Cardiac muscle cell (in vitro differentiated cells and primary cell): ENCODE measurements at places on chromosomes 2 and 18. TPM values are rescaled to one million over a fixed set of nuclear protein-coding genes. Genes with fewer than 3 reads are reported as not detected.

- peak; percentile 66 for DNase-seq
Observed at GRCh38 chr18:76405681-76406356, 89.2 kb downstream of the ZNF516 start.

GRCh38 chr2:226130192-226130591, 669.4 kb downstream of the IRS1 start:
- peak; percentile 47 for DNase-seq

- DNase-seq = no peak
Observed at GRCh38 chr2:71153585-71154224, 23.3 kb downstream of the MPHOSPH10 start.

- peak; percentile 83 for DNase-seq
Observed at GRCh38 chr2:76642129-76642528, 880.0 kb downstream of the LRRTM4 start.

GRCh38 chr2:74554820-74555531, 456 bp downstream of the DOK1 start:
- DNase-seq = peak; percentile 50

DNA sequence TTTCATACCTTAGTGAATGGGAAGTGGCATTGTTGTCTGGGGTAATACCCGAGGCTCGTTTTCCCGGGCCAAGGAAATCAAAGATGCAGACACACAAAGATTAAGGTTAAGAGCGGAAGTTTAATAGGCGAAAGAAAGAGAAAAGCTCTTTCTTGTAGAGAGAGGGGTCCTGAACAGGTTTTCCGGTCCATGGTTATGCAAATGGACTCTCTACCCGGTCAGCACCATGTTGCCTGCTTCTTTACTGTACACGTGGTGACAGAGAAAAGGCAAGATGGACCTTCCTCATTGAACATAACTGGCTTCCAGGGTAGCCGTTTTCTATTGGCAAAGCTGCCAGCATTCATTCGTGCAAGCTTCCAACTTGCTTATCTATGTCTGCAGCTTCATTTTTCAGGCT, 2063.5 kb downstream of the SUCLG1 start:
- no peak for DNase-seq

DNA sequence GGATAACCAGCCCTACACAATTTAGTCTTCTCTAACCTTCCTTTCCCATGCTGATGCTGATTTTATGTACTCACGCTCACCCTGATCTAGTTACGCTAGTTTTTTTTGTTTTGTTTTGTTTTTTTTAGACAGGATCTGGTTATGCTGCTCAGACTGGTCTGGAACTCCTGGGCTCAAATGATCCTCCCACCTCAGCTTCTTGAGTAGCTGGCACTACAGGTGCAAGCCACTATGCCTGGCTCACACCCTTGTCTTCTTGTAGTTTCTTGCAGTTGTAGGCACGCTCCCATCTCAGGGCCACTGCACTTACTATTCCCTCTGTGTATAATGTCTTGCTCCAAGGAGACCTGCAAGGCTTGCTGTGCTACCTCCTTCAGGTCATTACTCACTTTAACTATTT, 6.2 kb downstream of the PELI1 start:
- no peak for DNase-seq

GRCh38 chr18:59593291-59593717, 103.9 kb downstream of the CCBE1 start:
- DNase-seq = peak; percentile 44

DNA sequence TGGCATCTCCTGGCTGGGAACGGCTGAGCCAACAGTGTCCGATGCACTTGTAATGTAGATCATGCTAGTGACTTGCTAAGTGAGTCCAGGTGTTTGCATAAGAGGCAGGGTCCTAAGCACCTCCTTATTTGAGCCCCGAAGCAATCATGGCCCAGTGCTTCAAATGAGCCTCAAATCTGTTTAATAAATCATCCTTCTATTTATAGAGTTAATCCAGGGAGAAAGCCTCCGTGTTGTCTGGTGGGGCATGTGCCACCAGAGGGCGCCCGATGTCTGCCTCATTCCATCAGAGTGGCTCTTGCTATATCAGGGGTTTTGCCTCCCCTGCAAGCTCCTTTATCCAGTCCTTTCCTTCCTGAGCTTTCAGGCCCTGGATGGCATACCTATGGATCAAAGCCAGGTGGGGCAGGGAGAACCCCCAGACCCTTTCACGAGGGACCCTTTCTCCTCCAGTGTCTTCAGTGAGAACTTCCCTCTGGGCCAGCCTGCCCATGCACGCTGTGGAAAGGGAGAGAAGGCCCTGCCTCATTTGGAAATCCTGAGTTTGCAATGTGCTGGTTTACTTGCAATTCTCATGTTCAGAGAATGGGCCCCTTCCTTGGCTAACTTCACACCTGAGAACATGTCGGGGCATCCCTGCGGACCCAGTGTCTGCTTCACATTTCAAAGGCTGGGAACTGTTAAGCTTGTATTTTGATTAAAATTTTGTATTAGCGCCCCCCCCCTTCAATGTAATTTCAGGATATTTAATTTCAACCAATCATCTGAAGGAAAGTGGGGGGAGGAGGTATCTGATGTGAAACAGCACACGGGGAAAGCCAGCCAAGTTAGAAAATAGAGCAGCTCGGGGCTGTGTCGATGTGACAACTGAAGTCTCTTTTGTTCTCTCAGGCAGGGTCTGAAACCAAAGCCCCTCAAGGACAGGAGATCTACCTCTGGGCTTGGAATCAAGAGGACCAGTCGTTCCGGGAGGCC, 39.7 kb downstream of the RDH14 start:
- peak; percentile 84 for DNase-seq

POTEJ gene
- polyA plus RNA-seq = 0.59 and 0.70 TPM in 2 replicates
